ENCODE measurements at places on chromosomes 4 and X. TPM values are rescaled to one million over a fixed set of nuclear protein-coding genes. Genes with fewer than 3 reads are reported as not detected.

GRCh38 chr4:126627255-126627654 is 1005.5 kb upstream of the INTU start:
- peak; percentile 6 for DNase-seq

GRCh38 chr4:38153387-38153760 is 193.2 kb downstream of the PTTG2 start:
- DNase-seq, result no peak

DNA sequence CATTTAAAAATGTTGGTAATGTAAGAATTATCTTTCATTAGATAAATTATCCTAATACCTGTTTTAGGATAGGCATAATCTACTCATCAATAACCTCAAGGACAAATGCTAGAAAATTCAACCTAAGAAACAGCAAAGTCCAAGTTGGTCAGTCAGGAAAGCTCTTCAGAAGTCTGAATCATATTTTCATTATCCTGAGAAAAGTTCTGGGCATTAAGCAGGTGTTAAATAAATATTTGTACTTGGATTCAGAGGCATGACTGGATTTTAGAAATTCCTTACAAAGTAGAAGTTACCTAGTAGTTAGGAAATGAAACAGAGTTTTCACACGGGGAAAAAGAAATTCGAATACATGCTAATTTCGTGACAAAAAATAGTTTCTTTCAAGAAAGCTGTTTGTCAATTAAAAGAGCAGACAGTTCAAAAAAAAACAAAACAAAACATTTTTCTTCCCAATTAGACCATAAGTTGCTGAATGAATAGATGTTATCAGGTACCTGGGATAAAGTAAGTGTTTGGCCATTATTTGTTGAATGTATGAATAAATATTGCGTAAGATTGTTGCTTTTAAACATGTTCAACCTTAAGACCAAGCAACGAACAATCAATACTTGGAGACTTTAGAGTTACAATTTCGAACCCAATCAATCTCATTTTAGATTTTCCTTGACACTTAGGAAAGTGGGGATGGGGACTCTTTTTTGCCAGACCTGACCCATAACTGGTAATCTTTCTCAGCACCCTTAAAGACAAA is 48.5 kb downstream of the MAD2L1 start:
- DNase-seq, result no peak

GRCh38 chr4:65370709-65371108 is 299.6 kb downstream of the EPHA5 start:
- DNase-seq, result no peak

DNA sequence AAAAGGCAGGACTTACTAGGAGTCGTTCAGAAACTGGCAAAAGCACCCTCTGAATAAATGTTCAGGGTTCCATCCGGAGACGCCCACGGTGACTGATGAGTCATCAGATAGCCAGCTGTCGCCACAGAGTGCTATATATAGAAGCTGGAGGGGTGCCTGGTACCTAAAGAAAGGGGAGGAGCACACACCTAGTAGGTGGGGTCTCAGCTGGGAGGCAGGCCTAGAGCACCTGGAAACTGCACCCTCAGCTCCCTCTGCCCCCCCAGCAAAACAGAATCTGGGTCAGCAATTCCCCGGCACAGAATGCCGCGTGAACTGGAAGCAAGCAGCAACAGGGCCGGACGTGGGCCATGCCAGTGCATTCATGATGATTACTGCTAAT is 242.0 kb downstream of the BCOR start:
- DNase-seq, result no peak

GRCh38 chr4:8177956-8178355 is 19.3 kb upstream of the ABLIM2 start:
- DNase-seq, result no peak

DNA sequence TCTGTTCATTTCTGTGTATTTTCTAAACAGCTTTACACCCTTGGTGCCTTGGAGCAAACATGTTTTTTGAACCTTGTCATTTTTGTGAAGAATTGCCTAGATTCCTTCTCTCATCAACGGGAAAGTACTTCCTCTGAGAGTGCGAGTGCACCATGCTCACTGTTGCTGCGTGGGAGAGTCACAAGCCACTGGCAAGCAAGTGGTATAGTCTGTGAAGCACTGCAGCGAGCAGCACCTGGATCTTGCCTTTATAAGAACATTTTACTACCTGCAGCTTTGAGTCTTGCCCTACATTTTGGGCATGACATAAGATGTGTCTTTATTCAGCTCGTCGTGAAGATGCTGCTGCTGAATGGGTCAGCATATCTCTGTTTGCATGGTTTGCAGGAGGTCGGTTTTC is 44.9 kb downstream of the HADH start:
- no peak for DNase-seq

- DNase-seq, result no peak
Measured at GRCh38 chrX:10001496-10001895, 34.3 kb downstream of the CLDN34 start.

DNA sequence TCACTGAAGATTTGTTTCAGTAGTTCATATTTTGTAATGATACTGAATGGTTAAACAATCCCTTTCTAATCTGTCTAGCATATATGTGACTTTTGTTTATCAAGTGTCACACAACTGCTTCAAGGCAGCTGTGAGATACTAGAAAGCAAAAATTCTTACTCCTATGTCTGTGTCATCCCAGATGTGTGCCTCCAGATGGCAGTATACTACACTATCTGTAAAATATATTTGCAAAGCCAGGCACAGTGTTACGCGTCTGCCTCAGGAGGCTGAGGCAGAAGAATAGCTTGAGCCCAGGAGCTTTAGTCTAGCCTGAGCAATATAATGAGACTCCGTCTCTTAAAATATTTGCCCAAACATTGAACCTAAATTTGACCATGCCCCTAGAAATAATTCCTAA is 4.0 kb downstream of the NUDT10 start:
- peak; percentile 63 for DNase-seq

DNA sequence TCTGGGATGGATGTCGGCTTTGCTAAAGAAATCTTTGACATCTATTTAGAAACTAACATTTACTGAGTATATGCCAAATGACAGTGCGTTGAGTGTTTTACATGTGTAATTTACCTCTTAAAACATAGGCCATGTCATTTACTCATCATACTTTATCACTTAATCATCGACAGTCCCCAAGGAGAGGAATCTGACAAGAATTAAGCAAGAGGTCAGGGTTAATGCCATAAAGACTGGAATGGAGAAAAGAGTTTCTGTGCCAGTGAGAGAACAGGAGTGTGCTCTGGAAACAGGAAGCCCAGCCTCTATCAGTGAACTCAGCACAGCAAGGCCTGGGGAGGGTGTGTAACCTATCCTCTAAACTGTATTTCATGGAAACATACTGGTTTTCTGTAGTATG is 28.0 kb upstream of the AMOT start:
- no peak for DNase-seq

GRCh38 chr4:61741327-61742096 is 541.4 kb downstream of the ADGRL3 start:
- peak; percentile 33 for DNase-seq

- no peak for DNase-seq
Measured at GRCh38 chrX:12329476-12329875, 191.2 kb downstream of the FRMPD4 start.

GRCh38 chr4:123449780-123450179 is 53.2 kb downstream of the SPRY1 start:
- DNase-seq, result no peak

DNA sequence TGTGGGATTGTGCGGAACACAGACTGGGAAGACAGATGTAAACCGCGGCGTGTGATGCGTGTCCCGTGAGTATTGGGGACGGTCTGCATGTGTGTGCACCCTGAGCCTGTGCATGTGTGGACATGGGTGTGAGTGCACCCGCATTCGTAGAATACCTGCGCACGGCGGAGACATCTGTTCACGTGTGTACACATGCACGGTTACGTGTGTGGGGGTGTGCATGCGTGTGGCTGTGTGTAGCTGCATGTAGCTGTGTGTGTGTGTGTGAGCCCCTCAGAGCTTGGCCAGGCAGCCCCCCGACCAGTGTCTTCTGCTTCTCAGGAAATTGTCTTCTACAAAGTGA is 19.6 kb downstream of the ATP5ME start:
- DNase-seq, result no peak

GRCh38 chr4:125303058-125303457 is 11.7 kb upstream of the FAT4 start:
- DNase-seq, result no peak

RIPPLY1 gene
- polyA plus RNA-seq, result 0.08 TPM

LRIT3 gene
- polyA plus RNA-seq, result not detected

SLC6A14 gene
- polyA plus RNA-seq, result not detected

PAGE2 gene
- 4.7 TPM for polyA plus RNA-seq

CT47A1 gene
- polyA plus RNA-seq, result not detected

KLHL8 gene
- polyA plus RNA-seq, result 2.4 TPM

C4orf50 gene
- under 0.01 TPM for polyA plus RNA-seq

BEX5 gene
- 0.10 TPM for polyA plus RNA-seq

DCX gene
- polyA plus RNA-seq, result 0.26 TPM

VCX3A gene
- polyA plus RNA-seq, result not detected

Measured in SK-N-SH (cell line).